ENCODE measurements at places on chromosomes 1 and 21.

- no peak for DNase-seq
These were observed 2.2 kb downstream of the TOMM40L start for GRCh38 chr1:161228032-161228431.

DNA sequence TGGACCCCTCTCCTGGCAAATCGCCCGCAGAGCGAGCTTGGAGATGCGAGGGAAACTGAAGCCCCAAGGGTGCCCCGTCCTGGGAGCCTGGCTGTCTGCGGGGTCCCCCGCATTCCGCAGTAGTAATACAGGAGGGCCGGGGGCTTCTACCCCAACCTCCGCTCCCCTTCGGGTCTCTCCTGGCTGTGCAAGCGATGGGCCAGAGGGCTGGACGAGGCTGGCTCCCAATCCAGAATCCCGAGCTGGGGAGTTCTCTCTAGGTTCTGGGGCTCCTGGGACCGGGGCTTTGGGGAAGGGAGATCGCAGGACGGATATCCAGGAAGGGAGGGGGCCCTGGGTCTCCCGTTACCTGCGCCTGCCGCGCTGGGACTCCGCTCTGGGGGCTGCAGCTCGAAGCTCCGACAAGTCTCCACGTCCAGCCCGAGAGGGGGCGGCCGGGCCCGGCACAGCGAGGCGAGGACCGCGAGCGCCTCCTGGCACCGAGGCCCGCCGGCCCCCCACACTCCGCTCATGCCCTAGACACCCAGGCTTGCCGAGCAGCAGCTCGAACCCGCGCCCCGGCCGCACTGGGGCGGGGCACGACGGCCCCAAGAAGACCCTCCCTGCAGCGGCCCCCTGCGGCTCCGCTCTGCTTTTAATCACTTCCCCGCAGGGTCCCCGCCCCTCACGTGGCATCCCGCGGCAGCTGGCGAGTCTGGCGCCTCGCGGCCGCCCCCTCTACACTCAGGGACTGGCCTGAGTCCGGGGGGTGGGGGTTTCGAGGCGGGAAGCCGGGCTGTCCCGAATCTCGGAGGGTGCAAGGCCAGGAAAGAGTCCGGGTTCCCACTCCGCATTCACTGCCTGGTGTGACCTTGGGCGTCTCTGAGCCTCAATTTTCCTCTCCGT is at the start of gene SYT6:
Gene SYT6, minus strand, starts transcription at position 609 of the 885 bp plus-strand sequence. Its CDS starts 97 bp downstream, at position 512.
- no peak for DNase-seq

GRCh38 chr1:187336441-187337168 is 507.9 kb downstream of the PLA2G4A start:
- no peak for DNase-seq

GRCh38 chr1:55213885-55214211 is 1.3 kb downstream of the USP24 start:
- no peak for DNase-seq

GRCh38 chr1:97093741-97094140 is 372.2 kb downstream of the PTBP2 start:
- no peak for DNase-seq

DNA sequence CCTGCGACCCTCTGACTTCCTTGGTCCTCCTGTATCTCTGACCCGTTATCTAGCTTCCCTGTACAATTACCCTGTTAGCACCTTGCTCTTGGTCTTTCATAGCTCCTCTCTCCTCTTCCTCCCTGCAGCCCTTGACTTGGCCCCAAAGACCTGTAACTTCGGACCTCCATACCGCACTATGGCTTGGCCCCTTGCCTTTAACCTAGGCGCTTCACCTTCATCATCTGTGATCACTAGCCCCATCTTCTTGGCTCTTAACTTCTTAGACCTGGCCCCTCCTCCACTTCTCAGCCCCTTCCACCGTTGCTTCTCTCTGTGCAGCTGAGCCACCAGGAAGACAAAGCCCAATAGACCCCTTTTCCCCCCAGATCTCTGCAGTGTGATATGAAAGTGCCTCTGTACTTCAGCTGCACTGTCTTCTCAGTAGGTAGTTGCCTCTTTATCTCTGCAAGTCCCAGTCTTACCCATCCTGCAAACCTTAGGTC is 740 bp downstream of the ZNF691 start:
- DNase-seq: no peak

DNA sequence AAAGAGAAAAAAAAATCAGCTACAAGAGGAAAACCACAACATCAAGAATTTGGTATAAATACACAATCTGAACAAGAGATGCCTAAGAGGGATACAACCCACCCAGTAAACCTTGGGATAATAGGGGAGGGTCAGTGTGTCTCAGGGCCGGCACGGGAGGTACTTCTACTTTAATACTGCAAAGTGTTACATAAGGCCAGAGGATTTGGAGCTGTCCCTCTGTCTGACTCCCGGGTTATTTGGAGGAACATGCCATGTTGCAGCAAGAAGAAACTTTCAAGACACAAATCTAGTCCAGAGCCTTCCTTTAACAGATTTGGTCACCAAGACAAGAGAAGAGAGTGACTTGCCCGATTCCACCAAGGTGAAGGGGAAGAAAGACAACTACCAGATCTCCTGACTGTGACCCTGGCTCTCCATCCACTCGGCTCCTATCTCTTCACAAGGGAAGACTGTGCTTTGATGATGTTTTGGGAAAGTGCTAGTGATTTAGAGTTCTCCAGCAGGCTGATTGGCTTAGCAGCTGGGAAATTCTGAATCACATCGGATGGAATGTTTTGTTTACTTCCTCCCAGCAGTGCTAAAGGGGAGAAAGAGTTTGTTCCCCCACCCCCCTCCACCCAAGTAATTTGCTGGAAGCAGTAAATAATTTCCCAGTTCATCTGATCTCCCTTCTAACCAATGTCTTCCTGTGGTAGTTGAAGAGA is 29.3 kb downstream of the SGIP1 start:
- DNase-seq: no peak

DNA sequence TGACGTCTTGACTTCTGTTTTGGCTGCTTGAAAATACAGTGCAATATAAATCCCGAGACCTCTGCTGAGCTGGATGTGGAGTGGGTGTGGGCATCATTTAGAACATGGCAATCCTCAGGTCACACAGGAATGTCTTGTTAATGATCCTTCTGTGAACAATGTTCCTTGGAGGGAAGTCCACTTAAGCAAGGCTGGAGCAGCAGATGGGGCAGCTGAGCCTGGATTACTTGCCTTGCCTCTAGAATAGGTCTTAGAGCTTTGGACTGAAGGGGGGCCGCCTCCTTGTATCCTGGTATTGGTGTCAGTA is 926 bp upstream of the SCMH1 start:
- DNase-seq: no peak

DNA sequence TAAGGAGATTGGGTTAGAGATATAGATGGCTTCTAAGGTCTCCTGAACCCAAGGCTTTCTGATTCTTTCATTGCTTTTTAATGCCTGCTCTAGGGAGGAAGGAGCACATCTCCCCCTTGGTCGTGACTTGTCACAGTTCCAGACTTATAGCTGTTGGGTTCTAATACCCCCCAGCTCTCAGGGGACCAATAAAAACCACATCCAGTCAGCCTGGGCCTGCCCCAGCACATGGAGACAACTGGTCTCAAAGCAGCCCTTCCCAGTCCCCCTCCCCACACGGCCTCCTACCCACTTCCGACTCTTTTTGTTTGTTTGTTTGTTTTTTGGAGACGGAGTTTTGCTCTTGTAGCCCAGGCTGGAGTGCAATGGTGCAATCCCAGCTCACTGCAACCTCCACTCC is 23.3 kb downstream of the QSOX1 start:
- no peak for DNase-seq

DNA sequence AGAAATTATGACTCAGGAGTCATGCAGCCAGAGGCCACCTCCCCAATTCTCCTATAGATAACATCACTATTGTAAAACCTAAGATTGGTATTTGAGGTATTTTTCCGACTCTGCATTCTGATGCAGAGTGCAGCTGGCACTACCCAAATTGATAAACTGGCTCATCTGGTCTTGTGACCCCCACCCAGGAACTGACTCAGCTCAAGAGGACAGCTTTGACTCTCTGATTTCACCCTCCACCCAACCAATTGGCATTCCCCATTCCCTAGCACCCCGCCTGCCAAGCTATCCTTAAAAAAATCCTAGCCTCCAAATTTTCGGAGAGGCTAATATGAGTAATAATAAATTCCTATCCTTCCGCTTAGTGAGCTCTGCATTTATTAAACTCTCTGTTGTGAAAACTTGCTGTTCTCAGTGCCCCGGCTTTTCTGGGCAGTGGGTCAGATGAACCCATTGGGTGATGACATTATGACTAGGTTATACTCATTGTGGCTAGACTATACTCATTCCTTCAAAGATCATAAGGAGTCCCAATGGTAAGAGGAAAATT is 39.4 kb upstream of the EPS15 start:
- DNase-seq: no peak

GRCh38 chr1:207883660-207884250 is 27.2 kb downstream of the CD34 start:
- no peak for DNase-seq

DNA sequence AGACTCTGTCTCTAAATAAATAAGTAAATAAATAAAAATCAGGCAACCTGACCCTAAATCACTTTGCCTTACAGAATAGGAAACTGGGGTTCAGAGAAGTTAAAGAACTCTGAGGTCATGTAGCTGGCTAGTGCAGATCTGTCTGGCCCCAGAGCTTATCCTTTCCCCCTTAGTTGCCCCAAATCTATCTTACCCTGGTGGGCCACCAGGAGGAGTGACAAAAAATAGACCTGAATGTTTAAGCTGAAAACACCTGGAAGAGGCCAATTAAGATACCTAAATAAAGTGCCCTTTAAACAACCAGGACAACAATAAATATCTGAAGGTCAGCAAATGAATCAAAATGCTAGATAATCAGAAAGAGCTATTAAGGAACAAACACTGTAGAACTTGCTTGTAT is 59.7 kb downstream of the TEX35 start:
- DNase-seq: no peak

DNA sequence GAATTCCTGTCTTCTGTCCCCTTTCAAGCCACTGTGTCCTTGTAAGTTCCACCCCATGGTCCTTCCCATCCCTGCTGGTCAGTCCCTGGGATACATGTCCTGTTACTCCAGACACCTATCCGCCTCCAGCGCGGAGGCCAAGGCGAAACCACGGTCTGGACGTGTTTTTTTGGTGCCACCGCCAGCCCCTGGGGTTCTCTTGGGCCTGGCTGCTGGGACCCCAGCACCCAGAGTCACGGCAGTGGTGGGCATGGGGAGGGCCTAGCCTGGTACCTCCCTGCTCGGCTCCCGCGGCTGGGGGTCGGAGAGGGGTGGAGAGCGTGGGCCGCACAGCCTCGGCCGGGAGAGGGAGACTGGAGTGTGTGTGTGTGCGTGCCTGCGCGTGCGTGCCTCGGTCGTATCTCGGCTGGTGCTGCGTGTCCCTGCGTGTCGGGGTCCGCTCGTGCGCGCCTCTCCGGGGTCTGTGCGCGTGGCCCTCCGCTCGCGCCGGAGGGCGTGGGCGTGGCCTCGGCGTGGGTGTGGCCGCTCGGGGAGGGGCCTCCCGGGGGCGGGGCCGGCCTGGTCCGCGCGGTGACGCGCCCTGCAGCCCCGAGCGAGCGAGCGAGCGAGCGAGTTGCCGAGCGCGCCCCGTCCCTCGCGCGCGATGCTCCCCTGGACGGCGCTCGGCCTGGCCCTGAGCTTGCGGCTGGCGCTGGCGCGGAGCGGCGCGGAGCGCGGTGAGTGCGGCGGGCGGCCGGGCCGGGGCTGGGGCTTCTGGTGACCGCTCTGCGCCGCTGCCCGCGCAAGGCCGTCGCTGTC is at the start of gene VWA1:
Gene VWA1, plus strand, starts transcription at position 585 of the 798 bp plus-strand sequence. Its CDS starts 59 bp downstream, at position 644.
- peak; percentile 48 for DNase-seq

DNA sequence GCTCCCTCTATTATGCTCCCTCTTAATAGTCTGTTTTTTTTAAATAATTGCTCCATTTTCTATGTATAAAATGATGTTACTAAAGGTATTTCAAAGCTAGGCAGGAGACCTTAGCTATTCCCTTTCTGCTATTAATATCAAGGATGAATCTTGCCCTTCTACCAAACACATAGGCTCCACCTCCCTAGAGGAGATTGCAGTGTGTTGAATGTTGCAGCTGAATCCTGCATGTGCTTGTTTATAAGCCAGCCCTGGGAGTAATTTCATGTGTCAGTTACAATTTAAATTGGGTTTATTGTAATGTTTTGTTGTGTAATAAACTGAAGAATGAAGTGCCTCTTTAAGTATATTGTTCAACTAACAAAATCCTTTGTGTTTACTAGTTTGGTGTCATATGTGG is 66.0 kb downstream of the TMEM200B start:
- DNase-seq: no peak

- no peak for DNase-seq
These were observed 372.2 kb downstream of the MRPL39 start for GRCh38 chr21:25234857-25235801.

- no peak for DNase-seq
These were observed 16.4 kb downstream of the ALDH4A1 start for GRCh38 chr1:18886003-18886335.

- peak; percentile 53 for DNase-seq
These were observed 2.6 kb downstream of the PRDM2 start for GRCh38 chr1:13702425-13703127.

DNA sequence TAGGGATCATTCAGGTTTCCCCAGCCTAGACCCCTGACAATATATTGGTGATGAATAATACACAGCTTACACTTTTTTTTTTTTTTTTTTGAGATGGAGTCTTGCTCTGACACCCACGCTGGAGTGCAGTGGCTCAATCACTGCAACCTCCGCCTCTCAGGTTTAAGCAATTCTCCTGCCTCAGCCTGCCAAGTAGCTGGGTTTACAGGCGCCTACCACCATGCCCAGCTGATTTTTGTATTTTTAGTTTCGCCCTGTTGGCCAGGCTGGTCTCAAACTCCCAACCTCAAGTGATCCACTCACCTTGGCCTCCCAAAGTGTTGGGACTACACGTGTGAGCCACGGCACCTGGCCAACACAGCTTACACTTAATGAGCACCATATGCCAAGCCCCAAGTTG is 7.2 kb downstream of the VASH2 start:
- no peak for DNase-seq

DNA sequence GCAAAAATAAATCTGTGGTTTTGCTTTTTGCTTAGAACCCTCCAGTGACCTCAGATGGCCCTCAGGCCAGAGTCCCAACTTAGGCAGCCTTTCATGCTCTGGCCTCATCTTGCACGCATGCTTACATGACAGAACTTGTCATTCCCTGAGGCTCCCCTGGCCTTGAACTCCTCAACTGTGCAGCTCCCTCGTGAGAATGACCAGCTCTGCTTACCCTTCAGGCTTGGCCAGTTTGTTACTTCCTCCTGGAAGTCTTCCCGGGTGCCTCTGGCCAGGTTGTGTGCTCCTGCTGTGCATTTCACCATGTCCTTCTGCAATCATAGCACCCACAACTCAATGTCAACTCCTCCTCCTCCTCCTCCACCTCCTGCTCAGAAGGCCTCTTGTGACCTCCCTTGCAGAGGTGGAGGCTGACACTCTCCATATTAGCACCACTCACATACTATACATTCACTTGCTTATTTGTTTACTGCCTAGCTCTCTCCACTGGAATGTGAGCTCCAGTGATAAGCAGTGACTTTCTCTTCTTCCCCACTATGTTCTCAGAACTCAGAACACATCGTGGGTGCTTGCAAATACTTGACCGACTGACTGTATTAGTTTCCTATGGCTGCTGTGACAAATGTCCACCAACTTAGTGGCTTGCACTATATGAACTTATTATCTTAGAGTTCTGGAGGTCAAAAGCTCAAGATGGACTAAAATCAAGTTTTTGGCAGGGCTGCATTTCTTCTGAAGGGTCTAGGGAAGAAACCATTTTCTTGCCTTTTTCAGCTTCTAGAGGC is 41.9 kb downstream of the RCSD1 start:
- no peak for DNase-seq

- peak; percentile 52 for DNase-seq
These were observed 19.5 kb upstream of the NCMAP start for GRCh38 chr1:24536391-24536840.

- DNase-seq: no peak
These were observed 144.4 kb downstream of the PTBP2 start for GRCh38 chr1:96865731-96866685.

- DNase-seq: no peak
These were observed 38.6 kb upstream of the POFUT2 start for GRCh38 chr21:45326169-45326851.
